ENCODE measurements at places on chromosomes 3 and 15.

- DNase-seq: no peak
These were observed 63.3 kb downstream of the UBE3A start for GRCh38 chr15:25375557-25375956.

GRCh38 chr3:107344722-107345121 lies 32.5 kb upstream of the CCDC54 start:
- no peak for DNase-seq

DNA sequence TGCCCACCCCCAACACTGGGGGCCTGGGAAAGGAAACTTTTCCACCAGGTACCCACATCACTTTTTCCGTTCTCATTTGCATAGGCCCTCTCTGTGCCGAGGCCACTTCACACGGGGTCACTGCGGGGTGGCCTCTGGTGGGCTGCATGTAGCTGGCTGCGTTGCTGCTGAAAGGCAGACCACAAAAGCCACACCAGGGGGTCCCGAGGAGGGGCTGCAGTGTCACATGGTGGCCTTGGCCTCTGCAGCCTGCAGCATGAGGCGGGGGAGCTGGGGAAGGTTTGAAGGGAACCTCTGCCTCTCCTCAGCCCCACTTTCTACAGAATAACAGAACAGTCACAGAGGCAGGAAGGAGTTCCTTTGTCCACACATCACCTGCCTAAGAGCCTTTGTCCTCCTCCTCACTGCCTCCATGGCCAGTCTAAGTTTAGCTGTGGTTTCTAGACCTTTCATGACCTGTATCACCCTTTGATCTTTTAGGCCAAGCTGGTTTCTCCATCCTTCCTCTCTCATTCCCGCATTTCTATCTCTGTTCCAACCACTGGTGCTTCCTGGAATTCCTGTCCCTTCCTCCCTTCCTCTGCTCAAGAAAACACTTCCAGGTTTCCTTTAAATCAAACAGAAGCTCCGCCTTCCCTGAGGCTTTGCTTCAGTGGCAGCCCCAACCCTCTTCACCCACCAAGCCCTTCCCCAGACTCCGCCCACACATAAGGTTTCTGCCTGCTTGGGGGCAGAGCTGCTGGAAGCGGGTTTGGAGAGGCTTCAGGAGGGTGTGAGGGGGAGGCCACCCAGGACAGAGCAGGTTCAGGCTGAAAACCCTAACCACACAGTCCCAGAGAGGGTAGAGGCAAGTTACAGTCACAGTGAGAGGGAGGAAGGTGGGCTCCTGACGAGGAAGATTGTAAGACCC lies 150.7 kb upstream of the TLE3 start:
- no peak for DNase-seq

DNA sequence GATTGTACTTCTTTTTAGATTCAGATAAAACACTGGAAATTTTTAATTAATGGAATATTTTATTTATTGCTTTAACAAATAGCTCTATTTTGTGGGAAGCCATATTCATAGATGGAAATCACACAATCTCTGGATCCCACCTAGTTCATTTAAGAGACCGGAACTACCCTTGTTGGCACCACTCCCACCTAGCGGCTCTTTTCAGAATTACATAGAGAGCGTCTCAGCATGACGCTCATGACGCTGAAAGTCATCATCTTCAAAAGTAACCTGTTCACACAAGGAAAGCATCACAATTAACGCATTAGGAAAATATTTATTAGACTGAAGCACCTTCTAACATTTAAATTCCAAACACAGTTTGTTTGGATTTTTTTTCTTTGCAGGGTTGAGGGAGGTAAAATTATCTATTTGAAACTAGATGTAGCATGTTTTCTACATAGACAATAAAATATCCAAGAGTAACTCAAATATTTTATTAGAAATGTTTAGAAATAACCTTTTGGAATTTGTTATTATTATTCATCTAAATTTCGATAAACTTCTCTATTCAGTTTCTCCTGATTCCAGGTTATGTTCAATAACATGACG lies 214.9 kb upstream of the ARRDC4 start:
- DNase-seq: no peak

DNA sequence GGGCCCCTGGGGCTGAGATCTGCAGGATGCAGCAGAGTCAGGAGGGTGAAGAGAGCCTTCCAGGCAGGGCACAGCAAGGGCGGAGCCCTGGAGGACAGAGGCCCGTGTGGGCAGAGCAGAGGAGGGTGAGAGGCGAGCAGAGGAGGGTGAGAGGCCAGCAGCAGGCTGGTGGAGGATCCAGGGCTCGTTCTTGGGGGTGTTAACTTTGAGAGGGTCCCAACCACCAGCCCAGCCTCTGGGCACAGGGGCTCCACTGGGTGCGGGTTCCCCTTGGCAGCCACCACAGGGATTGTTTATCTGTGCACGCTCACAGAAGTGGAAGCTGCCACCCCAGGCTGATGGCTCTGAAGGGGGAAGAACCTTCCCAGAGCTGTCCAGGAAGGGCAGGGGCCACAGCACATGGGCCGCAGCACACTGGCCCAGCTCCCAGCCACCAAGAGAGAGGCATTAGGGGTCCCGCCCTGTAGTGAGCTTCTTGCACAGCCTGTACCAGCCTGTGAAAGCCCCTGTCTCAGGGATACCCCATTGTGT lies 9.3 kb upstream of the PLXND1 start:
- DNase-seq: no peak

- no peak for DNase-seq
These were observed 168.3 kb upstream of the TSC22D2 start for GRCh38 chr3:150239766-150240165.

DNA sequence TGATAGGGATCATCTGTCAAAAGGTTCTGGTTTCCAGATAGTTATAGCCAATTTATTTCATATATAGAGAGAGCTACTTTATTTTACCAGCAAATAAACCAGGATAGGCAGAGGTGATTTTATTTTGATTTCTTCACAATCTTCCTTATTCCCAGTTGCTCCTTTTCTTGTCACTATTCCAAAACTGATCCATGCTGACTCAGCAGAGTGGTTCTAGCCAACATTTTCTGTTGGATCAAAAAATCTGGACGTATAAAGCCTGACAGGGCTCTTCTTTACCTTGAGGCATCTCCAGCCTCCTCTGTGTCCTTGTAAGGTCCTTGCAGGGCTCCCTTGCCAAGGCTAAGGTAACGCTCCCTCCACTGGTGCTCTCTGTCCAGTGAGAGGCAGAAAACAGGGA lies 15.8 kb downstream of the HDC start:
- DNase-seq: no peak

- DNase-seq: no peak
These were observed 3.9 kb upstream of the OPA1 start for GRCh38 chr3:193589129-193589528.

All from NCI-H2029 treated with DMSO at 0.1 percent for 48 hours (cell line).